ENCODE measurements at places on chromosomes 7 and 10.

DNA sequence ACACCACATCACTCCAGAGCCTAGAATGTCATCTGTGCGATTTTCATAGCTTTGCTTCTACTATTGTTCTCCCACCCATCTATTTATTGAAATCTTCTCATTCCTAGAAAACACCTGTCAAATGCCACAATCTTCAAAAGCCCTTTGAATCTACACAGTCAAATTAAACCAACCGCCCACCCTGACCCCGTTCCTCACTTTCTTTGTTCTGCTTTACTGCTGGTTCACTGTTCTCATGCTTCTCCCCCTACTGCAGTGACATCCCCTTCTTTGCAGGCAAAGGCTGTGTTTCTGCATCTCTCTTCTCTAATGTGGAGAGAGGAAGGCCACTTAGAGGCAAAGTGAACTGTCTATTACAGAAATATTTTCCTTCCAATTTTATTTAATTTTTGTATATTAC is 152.4 kb upstream of the NEBL start:
- DNase-seq = no peak

DNA sequence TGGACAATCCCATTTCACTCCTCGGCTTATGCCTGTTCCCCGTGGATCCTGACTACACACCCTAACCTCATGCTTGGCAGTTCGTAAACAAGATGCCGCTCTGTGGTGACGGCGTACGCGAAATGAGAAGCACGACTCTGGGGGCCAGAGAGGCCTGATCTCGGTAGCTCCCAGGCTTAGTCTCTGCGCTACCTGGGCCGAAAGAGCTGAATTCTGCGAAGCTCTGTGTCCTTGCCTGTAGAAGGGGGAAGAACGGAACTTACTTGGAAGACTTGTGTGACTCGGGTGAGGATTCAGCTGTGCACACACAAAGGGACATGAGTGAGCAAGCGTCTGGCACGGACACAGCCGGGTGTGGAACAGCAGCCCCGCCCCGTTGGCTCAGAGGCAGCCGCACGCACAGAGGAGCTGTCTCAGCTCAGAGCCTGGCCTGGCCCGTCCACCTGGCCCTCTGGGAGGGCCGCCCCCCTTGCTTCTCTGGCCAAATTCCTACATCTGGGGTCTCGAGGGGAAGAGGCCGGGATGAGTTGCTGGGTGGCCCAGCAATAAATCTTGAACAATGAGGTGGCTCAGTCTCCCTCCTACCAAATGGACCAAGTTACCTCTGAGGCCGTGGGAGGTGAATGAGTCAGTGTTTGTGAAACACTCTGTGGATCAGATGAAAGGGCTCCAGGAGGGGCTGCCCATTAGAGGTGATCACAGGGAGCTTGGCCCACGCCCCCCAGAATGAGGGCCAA is 83.8 kb downstream of the PDGFA start:
- DNase-seq = no peak

- no peak for DNase-seq
Observed at GRCh38 chr10:14163377-14164086, 167.2 kb downstream of the FRMD4A start.

DNA sequence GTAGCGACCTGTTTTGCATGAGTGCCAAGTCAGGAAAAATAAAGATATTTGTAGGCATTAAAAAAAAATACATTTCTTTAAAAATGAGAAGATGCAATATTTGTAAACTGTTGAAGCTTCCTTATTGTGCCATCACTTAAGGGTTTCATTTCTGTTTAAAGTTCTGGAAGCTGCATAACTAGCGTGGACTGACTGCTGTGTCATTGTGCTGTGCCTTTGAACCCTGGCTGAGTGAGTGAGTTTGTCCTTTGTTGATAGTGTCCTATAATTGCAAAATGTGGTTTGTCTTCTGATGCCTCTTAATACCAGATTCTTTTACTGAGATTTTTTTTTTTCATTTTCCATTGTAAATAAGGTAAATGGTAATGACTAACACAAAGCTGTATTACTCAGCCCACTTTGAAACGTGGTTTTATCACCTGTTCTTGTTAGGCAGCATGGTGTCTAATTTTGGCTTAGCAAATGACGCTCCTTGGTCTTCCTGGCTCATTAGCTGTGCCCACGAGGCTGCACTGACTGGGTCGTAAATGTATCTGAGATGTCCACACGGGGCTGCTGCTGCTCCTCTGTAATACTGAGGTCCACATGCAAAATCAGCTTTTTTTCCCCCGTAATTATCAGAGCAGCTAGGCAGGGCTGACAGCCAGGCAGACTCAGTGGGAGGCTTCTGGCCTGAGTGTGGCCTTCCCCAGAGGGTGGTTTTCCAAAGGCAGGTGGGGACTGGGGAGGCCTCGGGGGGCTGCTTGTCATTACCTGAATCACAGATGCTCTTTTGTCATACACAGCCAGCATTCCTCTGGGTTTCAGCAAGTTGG is 14.8 kb downstream of the ZSCAN25 start:
- no peak for DNase-seq

DNA sequence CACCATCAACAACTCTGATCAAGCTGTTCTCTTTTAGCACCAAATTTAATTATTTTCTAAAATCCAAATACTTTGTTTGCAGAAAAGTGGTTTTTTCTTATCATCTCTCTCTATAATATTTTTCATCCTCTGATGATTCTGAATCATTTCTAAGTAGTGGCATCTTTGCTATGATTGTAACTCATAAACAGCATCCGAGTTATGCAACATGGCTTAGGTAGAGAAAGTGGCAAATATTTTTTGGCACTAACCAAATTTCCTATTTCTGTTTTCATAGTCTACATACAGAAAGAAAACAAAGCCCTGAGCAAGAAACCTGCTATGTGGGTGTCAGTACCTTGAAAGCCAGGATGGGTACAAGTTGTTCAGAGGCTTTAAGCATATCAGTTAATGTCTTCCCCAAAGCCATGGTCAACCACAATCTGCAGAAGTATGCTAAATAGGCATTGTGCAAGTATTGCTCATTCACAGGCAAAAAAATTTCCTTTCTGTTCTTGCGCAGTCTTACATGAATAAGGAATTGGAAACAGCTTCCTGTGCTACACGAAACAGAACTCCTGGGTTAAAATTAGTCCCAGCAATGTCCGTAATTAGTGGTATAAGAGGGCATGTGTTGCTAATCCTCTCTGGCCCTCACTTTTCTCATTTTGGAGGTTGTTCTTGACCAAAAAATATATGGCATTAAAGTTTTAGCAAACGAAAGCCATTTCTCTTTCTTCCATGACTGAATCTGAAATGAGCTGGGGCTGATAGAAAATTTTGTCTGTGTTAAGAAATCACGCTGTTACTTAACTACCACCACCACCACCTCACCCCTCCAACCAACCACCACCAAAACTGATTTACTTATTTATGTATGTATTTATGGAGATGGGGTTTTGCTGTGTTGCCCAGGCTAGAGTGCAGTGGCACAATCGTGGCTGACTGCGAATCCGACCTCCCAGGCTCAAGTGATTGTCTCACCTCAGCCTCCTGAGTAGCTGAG is 325.6 kb upstream of the MAGI2 start:
- DNase-seq = no peak

DNA sequence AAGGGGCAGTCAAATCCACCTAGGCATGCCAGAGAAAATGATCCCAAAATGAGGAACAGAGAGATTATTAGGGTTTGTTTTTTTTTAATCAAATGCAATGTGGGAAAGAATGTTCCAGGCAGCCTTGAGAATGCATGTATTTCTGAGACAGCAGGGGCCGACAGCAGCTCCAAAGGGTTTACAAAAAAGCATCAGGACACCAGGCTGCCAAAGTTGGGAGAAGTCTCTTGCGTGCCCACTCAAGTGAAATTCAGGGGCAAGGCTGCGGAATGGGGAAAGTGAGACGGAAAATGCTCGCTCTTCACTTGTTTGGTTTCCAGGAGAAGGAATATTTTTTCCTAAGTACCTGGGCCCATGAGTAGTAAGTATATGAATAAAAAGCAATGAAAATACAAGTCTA is 101.2 kb downstream of the USP6NL start:
- DNase-seq = no peak

- no peak for DNase-seq
Observed at GRCh38 chr7:30863706-30864035, 48.0 kb upstream of the AQP1 start.

DNA sequence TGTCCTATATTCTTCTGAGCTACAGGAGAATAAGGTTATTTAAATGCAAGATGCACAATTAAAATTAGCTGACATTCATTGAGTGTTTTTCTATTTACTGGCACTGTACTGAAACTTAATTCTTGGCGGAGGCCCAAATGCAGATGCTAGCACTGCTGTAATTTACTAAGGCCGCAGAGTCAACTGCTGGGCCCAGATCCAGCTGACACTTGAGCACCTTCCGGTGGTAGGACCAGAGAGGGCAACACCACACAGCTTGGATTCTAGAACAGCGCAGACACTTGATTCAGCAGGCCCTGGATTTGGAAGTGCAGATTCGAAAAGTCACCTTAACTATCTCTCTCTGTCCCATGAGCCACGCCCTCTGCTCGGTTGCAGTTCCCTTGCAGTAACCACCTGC is 228.6 kb upstream of the TMEM72 start:
- DNase-seq = no peak

GRCh38 chr10:57830877-57831560 is 436.7 kb downstream of the IPMK start:
- no peak for DNase-seq

- no peak for DNase-seq
Observed at GRCh38 chr7:95430864-95431263, 4.0 kb downstream of the PON2 start.

- DNase-seq = no peak
Observed at GRCh38 chr10:33878238-33878786, 543.8 kb upstream of the NRP1 start.

DNA sequence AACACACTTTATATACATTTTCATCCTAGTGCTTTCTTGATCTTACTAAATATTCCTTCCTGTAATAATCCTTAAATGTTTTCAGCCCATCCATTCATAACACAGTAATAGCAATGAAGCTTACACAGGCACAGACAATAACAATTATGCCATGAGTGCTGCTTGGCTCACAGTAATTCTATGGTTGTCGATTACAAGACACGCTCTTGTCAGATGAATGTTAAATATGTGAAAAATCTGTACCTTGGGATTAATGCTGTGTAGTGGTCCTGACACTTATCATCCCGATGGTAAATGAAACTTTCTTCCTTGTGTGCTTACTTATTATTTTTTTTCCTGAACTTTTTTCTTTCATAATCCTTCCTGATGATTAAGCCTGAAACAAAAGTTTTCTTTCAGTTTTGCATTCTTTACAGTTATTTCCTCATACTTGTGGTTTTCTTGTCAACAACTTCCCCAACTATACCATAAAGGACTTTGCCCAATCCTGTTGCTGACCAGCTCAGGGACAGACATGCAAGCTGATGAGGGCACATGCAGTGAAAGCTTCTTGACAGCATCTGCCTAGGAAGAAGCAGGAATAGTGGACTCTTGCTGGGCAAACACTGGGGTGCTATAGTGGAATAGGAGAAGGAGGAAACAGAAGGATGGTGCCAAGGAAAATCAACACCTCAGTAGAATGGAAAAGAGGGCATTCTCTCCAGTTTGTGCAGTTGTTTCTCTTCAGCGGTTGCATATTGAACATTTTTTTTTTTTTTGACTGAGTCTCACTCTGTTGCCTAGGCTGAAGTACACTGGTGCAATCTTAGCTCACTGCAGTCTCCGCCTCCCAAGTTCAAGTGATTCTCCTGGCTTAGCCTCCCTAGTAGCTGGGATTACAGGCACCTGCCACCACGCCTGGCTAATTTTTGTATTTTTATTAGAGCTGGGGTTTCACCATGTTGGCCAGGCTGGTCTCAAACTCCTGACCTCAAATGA is 6.7 kb upstream of the MGAM2 start:
- DNase-seq = no peak

GRCh38 chr7:67593794-67594193 is 597.2 kb downstream of the TYW1 start:
- DNase-seq = no peak

Measured in H1 (cell line).